ENCODE measurements at places on chromosomes 13 and 19.

GRCh38 chr13:68293631-68294030, 1063.5 kb upstream of the PCDH9 start:
- DNase-seq: no peak

DNA sequence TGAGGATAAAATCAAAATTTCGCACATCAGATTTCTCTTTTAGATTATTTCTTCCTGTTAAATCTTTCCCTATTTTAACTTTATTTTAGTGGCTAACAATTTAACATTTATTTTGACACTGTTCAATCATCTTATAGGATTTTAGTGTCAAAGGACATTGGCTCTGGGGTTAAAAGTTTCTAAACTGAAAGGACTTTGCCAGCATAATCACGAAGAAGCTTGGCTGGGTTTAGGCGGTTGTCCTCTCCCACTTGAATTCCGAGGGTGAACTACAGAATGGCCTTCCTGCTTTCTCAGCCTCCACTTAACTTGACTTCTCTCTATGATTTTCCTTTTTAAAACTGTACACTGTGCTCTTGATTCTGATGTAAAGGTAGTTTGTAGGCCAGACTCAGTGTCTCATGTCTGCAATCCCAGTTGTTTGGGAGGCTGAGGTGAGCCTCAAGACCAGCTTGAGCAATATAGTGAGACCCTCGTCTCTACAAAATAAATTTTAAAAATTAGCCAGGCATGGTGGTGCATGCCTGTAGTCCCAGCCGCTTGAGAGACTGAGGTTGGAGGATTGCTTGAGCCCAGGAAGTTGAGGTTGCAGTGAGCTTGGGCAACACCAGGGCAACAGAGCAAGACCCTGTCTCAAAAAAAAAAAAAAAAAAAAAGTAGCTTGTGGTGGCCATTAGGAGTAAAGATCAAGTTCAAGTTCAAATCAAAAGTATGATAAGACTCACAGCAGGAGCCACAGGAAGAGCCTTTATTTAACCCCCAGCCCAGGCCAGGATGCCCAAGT, 54.8 kb upstream of the KATNAL1 start:
- DNase-seq: no peak

DNA sequence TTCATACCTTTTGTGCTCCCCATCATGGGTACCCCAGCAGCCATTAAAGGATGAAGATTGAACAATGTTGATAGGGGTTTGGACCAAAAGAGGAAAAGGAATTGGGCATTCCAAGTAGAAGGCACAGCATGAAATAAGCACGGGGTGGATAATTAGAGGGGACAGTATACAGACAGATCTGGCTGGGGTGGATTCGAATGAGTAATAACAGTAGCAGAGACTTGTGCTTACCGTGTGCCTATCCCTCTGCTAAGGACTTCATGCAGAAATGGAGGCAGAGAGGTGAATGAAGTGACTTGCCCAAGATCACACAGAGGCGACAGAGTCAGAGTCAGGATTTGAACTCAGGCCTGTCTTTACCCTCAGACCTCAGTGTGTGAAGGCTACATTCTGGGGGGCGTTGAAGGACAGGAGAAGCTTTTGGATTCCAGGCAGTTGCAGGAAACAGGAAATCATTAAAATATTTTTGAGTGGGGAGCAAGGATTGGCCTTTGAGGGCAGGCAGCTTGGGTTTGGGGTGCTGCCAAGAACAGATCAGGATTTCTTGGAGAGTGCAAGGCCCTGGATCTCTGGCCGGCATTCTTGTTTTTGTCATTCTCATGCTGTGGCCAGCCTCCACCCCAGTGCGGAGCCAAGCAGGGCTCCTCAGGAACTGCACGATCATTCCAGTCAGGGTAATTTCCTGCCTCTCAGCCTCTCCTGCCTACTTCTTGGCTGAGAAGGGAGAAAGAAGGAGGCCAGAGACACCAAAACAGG, 18.7 kb downstream of the PAF1 start:
- no peak for DNase-seq

GRCh38 chr19:38711726-38712153, 32.5 kb downstream of the CAPN12 start:
- no peak for DNase-seq

DNA sequence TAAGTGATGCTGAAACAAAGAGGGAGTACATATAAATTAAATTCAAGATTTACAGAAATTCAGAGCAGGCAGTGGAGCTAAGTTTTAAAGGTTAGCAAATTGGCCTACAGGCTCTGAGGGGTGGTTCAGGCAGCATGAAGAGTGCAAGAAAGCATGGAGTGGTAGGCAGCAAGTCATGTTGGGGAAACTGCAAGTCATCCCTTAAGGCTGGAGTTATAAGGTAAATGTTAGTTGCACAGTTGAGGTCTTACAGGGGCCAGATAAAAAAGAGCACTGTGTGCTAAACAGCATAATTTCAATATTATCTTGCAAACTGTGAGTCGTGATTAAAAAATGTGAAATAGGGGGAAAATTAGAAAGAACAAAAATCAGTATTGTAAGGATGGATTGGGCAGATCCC, 106.2 kb downstream of the VWA8 start:
- DNase-seq: no peak

- peak; percentile 53 for DNase-seq
These were observed 22.0 kb downstream of the BLOC1S3 start for GRCh38 chr19:45200568-45200967.

DNA sequence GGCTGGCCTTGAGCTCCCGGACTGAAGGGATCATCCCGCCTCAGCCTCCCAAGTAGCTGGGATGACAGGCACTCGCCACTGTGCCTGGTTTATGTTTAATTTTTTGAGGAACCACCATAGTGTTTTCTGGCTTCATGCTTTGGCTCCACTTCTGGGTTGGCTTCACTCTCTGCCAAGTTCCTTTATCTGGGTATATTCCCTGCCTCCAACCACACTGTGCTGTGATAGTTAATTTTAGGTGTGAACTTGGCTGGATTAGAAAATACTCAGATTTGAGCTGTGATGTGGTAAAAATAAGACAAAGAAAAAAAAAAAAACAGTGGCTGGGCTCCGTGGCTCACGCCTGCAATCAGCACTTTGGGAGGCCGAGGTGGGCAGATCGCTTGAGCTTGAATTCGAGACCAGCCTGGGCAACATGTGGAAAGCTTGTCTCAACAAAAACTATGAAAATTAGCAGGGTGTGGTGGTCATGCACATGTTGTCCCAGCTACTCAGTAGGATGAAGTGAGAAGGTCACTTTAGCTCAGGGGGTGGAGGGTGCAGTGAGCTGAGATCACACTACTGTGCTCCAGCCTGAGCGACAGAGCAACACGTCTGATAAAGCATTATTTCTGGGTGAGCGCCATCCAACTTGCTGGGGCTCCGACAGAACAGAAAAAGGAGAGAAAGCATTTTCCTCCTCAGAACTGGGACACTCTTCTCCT, 7.5 kb upstream of the ILF3 start:
- no peak for DNase-seq

- DNase-seq: peak; percentile 91
These were observed 28.1 kb downstream of the GPX4 start for GRCh38 chr19:1131718-1132551.

DNA sequence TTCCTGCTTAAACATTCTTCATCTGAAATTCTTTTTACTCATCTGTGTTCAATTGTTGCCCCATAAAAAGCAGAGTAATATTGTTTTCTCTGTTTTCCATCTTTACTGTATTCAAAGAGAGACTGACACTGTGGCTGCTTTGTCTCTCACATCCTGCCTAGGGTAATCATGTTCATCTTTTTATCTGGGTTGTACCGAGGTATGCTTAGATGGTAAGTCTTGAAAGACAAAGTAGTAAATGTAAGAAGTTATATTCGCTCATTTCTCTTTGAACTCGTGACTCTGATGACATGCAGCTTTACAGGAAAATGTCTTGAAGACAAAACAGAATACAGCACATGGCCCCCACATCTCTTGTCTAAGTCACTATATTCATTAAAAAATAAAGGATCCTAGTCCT, 20.0 kb upstream of the CYSLTR2 start:
- DNase-seq: no peak

- no peak for DNase-seq
These were observed 60.6 kb downstream of the COLGALT1 start for GRCh38 chr19:17615889-17616685.

- DNase-seq: no peak
These were observed 175.7 kb upstream of the UBL3 start for GRCh38 chr13:30026093-30026492.

- no peak for DNase-seq
These were observed 553.1 kb downstream of the EFNB2 start for GRCh38 chr13:105982219-105982930.

- DNase-seq: peak; percentile 36
These were observed 829 bp downstream of the B3GLCT start for GRCh38 chr13:31200637-31200971.

DNA sequence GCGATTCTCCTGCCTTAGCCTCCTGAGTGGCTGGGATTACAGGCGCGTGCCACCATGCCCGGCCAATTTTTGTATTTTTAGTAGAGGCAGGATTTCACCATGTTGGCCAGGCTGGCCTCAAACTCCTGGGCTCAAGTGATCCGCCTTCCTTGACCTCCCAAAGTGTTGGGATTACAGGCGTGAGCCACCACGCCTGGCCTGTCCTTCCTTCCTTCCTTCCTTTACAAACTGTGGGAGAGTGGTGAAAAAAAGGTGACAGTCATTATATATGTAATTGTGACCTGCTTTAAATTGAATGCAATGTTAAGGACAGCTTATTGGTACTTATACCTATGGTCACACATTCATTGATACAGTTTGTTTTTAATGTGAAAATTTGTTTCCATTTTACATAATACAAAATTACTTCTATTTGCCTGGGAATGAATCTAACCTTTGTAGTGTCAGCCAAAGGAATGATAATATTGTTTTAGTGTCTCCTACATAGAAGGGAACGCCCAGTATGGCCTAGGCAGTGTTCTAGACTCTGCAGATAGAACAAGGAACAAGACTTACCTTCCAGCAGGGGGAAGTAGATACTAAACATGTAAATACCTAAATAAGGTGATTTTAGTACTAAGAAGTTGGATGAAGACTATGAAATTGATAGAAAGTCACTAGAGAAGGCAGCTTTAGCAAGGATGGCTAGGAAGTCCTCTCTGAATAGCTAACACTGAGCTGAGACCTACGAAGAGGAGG, 146.3 kb downstream of the GGACT start:
- DNase-seq: no peak

- no peak for DNase-seq
These were observed 20.0 kb downstream of the CNFN start for GRCh38 chr19:42370068-42370520.

GRCh38 chr13:83880275-83881139, 1.8 kb downstream of the SLITRK1 start:
- DNase-seq: no peak

DNA sequence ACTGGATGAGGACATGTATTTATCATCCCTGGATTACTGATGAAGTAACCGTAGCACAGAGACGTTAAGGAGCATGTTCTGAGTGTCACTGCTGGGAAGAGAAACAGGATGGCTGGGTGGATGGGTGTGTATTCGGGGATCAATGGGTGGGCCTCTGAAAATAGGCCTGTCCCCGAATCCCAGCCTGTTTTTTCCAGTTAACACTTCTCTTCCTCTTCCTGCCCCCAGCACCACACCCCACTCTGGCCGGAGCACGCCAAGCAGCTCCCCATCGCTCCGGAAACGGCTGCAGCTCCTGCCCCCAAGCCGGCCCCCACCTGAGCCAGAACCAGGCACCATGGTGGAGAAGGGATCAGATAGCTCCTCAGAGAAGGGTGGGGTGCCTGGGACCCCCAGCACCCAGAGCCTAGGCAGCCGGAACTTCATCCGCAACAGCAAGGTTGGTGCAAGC, 8.8 kb downstream of the GRAMD1A start:
- DNase-seq: no peak

DNA sequence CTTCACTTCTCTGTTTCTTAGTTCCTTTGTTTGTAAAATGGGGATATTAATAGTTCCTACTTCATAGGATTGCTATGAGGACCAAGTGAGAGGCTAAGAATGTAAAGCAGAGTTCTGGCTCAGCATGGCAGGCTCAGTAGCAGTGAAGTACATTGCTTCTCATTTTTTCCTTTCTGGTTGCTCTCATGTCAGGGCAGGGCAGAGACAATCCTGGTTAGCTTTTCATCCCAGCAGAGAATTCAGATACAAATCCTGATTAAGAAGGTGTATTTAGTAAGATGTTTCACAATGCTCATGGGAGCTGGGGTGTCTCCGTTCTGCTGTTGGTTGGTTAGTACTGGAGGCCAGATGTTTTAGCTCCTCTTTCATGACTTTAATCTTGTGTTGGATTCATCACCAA, 42.9 kb downstream of the WASF3 start:
- DNase-seq: no peak

DNA sequence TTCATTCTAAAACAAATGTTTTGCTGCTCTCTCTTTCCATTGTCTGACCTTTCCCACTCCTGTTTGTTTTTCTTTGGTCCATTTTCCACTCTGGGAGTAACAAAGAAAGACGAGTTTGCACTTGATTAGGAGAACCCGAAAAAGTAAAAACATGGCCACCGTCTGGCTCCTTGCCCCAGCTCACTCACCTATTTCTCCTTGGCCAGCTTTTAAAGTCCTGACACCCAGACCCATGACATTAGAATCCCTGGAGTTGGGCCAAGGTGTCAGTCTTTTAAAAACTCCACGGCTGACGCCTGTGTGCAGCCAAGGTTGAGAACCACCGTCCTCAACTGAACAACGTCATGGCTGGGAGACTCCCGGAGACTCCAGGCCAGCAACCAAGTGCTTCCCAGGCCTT, 63.6 kb upstream of the FLT1 start:
- DNase-seq: no peak

- DNase-seq: peak; percentile 38
These were observed 36.7 kb downstream of the ZAR1L start for GRCh38 chr13:32278426-32278825.

- DNase-seq: peak; percentile 44
These were observed 4.1 kb downstream of the ATP8A2 start for GRCh38 chr13:25375727-25376358.

GRCh38 chr19:3404324-3405260, 38.2 kb downstream of the NFIC start:
- DNase-seq: no peak

- DNase-seq: no peak
These were observed 224.7 kb downstream of the GGACT start for GRCh38 chr13:100363874-100364273.

DNA sequence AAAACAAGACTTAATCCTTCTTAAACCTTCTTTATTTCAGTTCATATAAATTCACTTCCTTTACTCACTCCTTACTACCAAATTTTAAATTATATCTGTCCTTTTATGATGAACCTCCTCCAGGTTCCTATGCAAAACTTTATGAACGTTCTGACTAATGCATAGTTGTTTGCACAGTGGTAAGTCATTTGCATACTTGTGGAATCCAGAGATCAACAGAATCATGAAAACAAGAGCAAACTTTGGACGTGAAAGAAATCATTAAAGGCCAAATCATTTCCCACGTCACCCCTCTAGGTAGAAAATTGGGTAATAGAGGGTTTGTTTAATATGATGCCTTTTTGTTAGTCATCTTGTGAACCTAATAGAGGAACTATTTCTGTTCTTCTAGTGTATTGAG, 32.3 kb upstream of the MYCBP2 start:
- DNase-seq: no peak

GRCh38 chr13:64538711-64539110, 2691.4 kb downstream of the PCDH9 start:
- DNase-seq: peak; percentile 26

- peak; percentile 97 for DNase-seq
These were observed at the start of gene RCBTB2 for GRCh38 chr13:48532506-48533499. Gene RCBTB2 (minus strand): TSS chr13:48533080. CDS start chr13:48521939, 11,141 bp downstream.

- DNase-seq: no peak
These were observed 14.7 kb upstream of the SPART start for GRCh38 chr13:36360903-36361302.

- DNase-seq: no peak
These were observed 318.6 kb downstream of the DCT start for GRCh38 chr13:94160875-94161274.

- DNase-seq: no peak
These were observed 1.8 kb downstream of the CCDC122 start for GRCh38 chr13:43877766-43878165.

Measured in RKO (cell line).